ENCODE measurements at places on chromosomes 3 and 15. TPM values are rescaled to one million over a fixed set of nuclear protein-coding genes. Genes with fewer than 3 reads are reported as not detected.

- no peak for DNase-seq
Observed at GRCh38 chr3:157109267-157110141, 50.4 kb downstream of the CCNL1 start.

- no peak for DNase-seq
Observed at GRCh38 chr3:38689346-38689745, 39.9 kb upstream of the SCN5A start.

DNA sequence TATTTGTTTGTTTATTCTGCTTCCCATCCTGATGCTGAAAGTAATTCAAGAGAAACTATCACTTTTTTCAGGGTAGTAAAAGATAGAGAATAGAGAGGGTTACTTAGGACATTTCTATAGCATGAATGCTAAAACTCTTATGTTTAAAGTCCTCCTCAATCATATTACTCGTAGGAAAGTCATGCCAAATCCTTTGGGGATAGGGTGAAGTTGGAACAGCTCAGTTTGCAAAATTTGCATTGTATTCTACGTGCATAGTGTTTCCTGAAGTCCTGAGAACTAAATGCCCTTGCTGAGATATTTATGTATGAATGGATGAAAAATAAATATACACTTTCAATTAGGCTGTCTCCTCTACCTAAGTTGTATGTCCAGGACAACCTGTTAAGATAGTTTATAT is 14.6 kb downstream of the PLSCR5 start:
- no peak for DNase-seq

DNA sequence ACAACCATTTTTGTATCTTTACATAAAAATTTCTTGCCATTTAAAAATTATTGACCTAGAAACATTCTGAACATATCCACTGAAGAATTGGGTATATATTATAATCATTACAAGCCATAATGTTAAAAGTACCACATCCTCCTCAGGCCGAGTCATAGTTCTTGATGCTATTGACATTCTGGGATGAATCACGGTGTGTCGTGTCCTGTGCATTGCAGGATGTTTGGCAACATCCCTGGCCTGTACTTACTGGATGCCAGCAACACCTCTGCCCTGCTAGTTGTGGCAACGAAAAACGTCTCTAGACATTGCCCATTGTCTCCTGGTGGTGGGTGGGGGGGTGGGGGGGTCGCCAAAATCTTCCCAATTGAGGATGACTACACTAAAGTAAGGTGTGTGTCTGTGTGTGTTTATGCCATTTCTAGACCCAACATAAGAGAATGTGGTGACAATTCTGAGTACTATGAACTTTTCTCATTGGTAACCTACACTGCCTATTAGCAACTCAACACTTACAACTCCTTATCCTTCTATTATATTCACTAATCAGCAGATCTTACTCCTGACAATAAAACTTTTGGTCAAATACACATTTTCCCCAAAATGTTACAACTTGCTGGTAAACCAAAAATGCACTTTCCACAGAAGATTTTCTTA is 471.6 kb downstream of the FOXP1 start:
- no peak for DNase-seq

Gene AEN
- 6.2 TPM for polyA plus RNA-seq
